ENCODE measurements at places on chromosomes 16 and 17. TPM values are rescaled to one million over a fixed set of nuclear protein-coding genes. Genes with fewer than 3 reads are reported as not detected.
A peak's percentile ranks its signal among the peaks of the same experiment; 100 is the strongest.

The TRPV3 gene
- 8.9 TPM for total RNA-seq

The PMP22 gene
- total RNA-seq, result 7.3 TPM

The AHSP gene
- not detected for total RNA-seq

The SLFN13 gene
- not detected for total RNA-seq

The FOXN1 gene
- 0.48 TPM for total RNA-seq

The CDR2L gene
- 30.9 TPM for total RNA-seq

The KRT14 gene
- total RNA-seq, result not detected

The ATP2A3 gene
- 8.0 TPM for total RNA-seq

The TBC1D16 gene
- total RNA-seq, result 55.4 TPM

The SLC35G6 gene
- not detected for total RNA-seq

The ZNF469 gene
- 0.12 TPM for total RNA-seq

The RNF222 gene
- not detected for total RNA-seq

The RNF43 gene
- 84.2 TPM for total RNA-seq

The TMC7 gene
- total RNA-seq, result 4.0 TPM

The FNDC8 gene
- total RNA-seq, result not detected

The NAE1 gene
- 146 TPM for total RNA-seq

GRCh38 chr17:18059283-18059682, 20.1 kb downstream of the GID4 start:
- no peak overlapping the region for H3K27ac ChIP-seq
- no peaks in the 10 kb centered on the region for H3K36me3 ChIP-seq
- H3K4me3 ChIP-seq, result no peak overlapping the region
- DNase-seq, result no peak
- no peaks in the 10 kb centered on the region for H3K4me1 ChIP-seq

DNA sequence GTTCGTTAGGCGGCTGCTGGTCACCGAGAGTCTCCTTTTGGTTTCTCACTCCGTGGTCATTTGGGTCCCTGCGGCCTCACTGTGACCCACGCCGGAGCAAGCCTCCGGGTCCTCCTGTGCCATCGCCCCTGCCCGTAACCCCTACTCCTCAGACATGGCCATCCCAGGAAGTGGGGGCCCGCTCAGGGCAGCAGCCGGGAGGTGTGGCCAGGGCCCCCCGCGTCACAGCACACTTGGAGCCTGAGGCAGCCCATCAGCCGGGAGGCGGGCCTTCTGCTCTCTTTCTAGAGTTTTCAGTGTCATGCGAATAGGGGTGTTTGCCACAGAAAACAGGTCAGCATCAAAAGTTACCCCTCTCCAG, 7.9 kb upstream of the WFIKKN1 start:
- no peak overlapping the region for H3K4me3 ChIP-seq
- no peaks in the 10 kb centered on the region for H3K36me3 ChIP-seq
- no peak for DNase-seq
- H3K27ac ChIP-seq, result no peak overlapping the region

GRCh38 chr16:47141773-47142485, 1.8 kb downstream of the NETO2 start:
- H3K36me3 ChIP-seq, result no peaks in the 10 kb centered on the region
- H3K27me3 ChIP-seq, result no peaks in the 10 kb centered on the region
- peak overlapping the region; percentile 79 for H3K4me3 ChIP-seq
- H3K4me1 ChIP-seq, result no peaks in the 10 kb centered on the region

DNA sequence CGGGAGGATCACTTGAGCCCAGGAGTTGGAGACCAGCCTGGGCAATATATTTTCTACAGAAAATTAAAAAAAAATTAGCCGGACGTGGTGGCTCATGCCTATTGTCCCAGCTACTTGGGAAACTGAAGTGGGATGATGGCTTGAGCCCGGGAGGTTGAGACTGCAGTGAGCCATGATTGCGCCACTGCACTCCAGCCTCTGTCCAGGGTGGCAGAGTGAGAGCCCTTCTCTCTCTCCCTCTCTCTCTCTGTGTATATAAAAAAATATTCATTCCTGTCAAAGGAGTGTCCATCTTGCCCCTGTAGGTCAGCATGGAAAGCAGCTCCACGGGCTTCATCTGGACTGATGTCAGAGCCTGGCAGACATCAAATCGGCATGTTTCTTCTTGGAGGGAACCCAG, 31.2 kb downstream of the MGAT5B start:
- H3K4me3 ChIP-seq, result no peak overlapping the region
- no peaks in the 10 kb centered on the region for H3K4me1 ChIP-seq
- H3K27ac ChIP-seq, result no peak overlapping the region
- DNase-seq, result no peak

GRCh38 chr17:63854709-63855108, 12.2 kb upstream of the SMARCD2 start:
- H3K27ac ChIP-seq, result no peak overlapping the region
- H3K4me1 ChIP-seq, result no peaks in the 10 kb centered on the region
- no peaks in the 10 kb centered on the region for H3K27me3 ChIP-seq
- H3K4me3 ChIP-seq, result no peak overlapping the region
- peaks cover 4% of the 10 kb centered on the region for H3K36me3 ChIP-seq
- DNase-seq, result no peak

GRCh38 chr16:70345840-70346239, 863 bp upstream of the DDX19A start:
- H3K36me3 ChIP-seq, result no peaks in the 10 kb centered on the region
- peak overlapping the region; percentile 94 for H3K4me3 ChIP-seq
- H3K27me3 ChIP-seq, result no peaks in the 10 kb centered on the region
- H3K27ac ChIP-seq, result peak overlapping the region; percentile 98
- DNase-seq, result no peak

- H3K27me3 ChIP-seq, result no peaks in the 10 kb centered on the region
- H3K36me3 ChIP-seq, result no peaks in the 10 kb centered on the region
- no peak for DNase-seq
Observed at GRCh38 chr17:77736721-77737120, 221.8 kb upstream of the TNRC6C start.

- DNase-seq, result no peak
- H3K27ac ChIP-seq, result no peak overlapping the region
- H3K4me3 ChIP-seq, result no peak overlapping the region
- H3K27me3 ChIP-seq, result no peaks in the 10 kb centered on the region
- no peaks in the 10 kb centered on the region for H3K36me3 ChIP-seq
- H3K4me1 ChIP-seq, result no peaks in the 10 kb centered on the region
Observed at GRCh38 chr17:72107100-72107499, 13.7 kb upstream of the SOX9 start.

- H3K27me3 ChIP-seq, result no peaks in the 10 kb centered on the region
- H3K27ac ChIP-seq, result peak overlapping the region; percentile 77
- H3K4me1 ChIP-seq, result peaks cover 13% of the 10 kb centered on the region
- DNase-seq, result peak; percentile 40
- H3K36me3 ChIP-seq, result no peaks in the 10 kb centered on the region
- H3K4me3 ChIP-seq, result no peak overlapping the region
Observed at GRCh38 chr17:65698381-65699061, 137.1 kb upstream of the AXIN2 start.

DNA sequence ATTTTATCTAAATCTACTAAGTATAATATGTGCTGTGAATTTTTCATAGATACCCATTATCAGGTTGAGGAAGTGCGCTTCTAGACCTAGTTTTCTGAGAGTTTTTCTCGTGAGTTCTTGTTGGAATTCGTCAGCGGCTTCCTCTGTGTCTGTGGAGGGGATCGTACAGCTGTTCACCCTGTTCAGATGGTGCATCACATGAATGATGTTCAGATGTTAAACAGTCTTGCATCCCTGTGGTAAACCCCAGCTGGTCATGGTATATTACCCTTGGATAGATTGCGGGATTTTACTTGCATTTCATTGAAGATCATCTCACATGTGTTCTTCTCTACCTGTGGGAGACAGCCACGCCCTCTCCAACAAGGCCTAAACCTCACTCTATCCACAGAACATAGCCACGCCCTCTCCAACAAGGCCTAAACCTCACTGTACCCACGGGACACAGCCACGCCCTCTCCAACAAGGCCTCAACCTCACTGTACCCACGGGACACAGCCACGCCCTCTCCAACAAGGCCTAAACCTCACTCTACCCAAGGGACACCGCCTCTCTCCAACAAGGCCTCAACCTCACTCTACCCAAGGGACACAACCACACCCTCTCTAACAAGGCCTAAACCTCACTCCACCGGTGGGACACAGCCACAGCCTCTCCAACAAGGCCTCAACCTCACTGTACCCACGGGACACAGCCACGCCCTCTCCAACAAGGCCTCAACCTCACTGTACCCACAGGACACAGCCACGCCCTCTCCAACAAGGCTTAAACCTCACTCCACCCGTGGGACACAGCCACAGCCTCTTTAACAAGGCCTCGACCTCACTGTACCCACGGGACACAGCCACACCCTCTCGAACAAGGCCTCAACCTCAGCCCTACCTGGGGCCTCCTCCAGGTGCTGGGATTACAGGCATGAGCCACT, 180.2 kb upstream of the CHMP6 start:
- H3K27ac ChIP-seq, result no peak overlapping the region
- no peak for DNase-seq

DNA sequence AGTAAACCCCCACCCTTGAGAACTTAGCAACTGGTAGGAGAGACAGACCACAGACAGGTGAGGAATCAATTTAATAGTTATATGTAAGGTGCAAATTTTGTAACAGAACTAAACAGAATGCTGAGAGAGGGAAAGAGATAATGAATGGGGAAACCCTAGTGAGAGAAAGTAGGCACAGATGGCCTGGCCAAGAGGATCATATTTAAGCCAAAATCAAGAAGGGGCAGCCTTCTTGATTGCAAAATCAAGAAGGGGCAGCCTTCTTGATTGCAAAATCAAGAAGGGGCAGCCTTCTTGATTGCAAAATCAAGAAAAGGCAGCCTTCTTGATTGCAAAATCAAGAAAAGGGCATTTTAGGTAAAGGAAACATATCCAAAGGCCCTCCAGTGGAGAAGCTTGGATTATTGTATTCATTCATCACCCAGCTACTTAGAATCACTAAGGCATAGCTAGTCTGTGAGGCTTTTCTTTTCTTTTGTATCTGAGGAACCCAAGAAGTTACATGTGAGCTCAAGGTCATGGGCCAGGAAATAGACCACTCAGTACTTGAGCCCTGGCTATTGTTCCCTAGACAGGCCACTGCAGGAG, 190.6 kb downstream of the CYLD start:
- no peaks in the 10 kb centered on the region for H3K27me3 ChIP-seq
- no peak for DNase-seq
- H3K4me1 ChIP-seq, result no peaks in the 10 kb centered on the region
- H3K4me3 ChIP-seq, result no peak overlapping the region

DNA sequence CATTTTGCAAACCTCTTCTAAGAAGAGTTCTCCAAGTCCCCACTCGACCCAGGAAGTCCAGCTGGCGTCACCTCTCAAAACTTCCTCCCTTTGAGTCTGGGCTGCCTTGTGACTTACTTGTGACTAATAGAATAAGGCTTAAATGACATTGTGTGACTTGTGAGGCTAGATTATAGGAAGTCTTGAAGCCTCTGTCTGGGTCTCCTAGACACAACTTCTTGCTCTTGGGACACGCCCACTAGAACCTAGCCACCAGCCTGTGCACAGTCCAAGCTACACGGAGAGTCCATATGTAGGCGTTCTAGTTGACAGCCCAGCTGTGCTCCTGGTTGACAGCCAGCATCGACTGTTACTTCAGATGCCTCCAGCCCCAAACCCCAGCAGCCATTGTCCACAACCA, 66.7 kb upstream of the TANC2 start:
- H3K36me3 ChIP-seq, result no peaks in the 10 kb centered on the region
- no peak for DNase-seq
- 0 out of 2 replicates have a peak, but pooled peaks cover 6% of the 10 kb centered on the region for H3K4me1 ChIP-seq
- H3K27me3 ChIP-seq, result no peaks in the 10 kb centered on the region
- no peak overlapping the region for H3K4me3 ChIP-seq
- H3K27ac ChIP-seq, result no peak overlapping the region

- H3K27me3 ChIP-seq, result no peaks in the 10 kb centered on the region
- DNase-seq, result no peak
- no peak overlapping the region for H3K4me3 ChIP-seq
Observed at GRCh38 chr17:74063439-74063838, 140.0 kb upstream of the RPL38 start.

DNA sequence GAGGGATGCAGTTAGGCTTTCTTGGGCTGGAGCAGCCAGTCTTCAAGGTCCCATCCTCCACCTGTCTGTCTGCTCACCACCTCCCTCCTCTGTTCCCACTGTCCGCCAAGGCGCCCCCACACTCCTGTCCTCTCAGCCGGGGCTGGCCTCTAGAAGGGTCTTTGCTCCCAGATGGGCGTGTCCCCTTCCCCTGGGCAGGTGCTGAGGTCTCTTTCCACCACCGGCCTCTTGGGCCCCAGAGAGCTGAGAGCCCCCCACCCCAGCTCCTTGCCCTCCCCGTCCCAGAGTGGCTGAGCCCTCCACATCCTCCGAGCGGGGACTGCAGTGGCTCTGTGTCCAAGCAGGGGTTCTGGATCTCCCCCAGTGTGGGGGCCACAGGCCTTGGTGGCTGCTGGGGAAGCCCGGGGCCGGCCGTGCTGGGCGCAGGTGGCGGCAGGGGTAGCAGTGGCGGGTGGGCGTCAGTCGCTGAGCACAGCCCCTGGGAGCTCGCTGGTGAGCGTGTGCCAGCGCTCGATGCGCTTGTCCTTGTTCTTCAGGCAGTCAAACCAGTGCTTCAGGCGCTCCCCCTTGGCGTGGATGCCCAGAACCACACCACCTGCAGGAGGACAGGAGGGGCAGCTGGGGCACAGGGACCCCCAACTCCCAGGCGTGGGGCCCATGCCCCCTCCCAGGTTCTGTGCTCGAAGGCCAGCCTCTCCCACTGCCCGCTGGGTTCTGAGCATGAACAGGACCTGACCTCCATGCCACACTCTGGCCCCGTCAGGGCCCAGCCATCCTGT, 9.8 kb downstream of the SCGB1C2 start:
- no peaks in the 10 kb centered on the region for H3K36me3 ChIP-seq
- no peaks in the 10 kb centered on the region for H3K27me3 ChIP-seq
- peaks cover 5% of the 10 kb centered on the region for H3K4me1 ChIP-seq
- DNase-seq, result peak; percentile 0
- no peak overlapping the region for H3K4me3 ChIP-seq
- no peak overlapping the region for H3K27ac ChIP-seq

DNA sequence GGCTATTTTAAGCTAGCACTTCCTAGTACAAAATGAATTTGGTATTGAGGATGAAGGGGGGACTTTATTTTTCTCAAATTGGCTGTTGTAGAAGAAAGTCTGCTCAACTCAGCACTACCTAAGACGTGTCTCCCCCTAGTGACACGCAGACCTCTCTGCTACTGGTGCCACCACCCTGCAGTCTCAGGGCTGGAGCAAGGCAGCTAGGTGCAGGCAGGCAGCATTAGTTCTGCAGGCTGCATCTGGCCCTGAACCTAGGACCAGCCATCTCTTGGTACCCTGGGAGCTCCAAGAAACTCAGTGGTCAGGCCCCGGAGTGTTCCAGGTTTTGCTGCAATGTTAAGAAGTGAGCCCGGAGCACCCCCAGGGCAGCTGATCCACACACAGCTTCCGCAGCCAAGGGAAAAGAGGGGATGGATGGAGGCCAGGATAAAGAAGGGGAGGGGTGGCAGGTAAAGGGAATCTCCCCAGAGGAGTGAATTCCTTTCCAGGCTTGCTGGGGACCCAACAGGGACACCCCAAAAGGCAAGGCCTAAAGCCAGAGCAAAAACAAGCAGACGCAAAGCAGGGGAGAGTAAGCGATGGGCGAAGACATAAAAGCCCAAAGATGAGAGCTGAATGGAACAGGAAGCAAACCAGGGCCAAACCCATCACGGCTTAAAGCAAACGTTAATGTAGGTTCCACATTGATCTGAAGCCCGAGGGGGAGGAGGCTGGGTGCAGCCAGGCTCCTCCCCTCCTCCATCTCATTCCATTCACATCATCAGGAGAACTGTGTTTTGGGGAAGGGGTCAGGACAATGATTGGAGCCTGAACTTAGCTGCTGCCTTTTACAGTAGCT, 200.5 kb downstream of the ZFHX3 start:
- H3K4me1 ChIP-seq, result no peaks in the 10 kb centered on the region
- no peak overlapping the region for H3K27ac ChIP-seq
- no peaks in the 10 kb centered on the region for H3K27me3 ChIP-seq
- peak; percentile 51 for DNase-seq
- no peak overlapping the region for H3K4me3 ChIP-seq

GRCh38 chr17:57401556-57402488, 145.5 kb downstream of the MSI2 start:
- peaks cover 8% of the 10 kb centered on the region for H3K4me1 ChIP-seq
- H3K4me3 ChIP-seq, result no peak overlapping the region
- no peaks in the 10 kb centered on the region for H3K27me3 ChIP-seq
- peak overlapping the region; percentile 29 for H3K27ac ChIP-seq
- peaks cover 3% of the 10 kb centered on the region for H3K36me3 ChIP-seq

Data from Caco-2 (cell line).